ENCODE measurements at places on chromosomes 12 and 14.

DNA sequence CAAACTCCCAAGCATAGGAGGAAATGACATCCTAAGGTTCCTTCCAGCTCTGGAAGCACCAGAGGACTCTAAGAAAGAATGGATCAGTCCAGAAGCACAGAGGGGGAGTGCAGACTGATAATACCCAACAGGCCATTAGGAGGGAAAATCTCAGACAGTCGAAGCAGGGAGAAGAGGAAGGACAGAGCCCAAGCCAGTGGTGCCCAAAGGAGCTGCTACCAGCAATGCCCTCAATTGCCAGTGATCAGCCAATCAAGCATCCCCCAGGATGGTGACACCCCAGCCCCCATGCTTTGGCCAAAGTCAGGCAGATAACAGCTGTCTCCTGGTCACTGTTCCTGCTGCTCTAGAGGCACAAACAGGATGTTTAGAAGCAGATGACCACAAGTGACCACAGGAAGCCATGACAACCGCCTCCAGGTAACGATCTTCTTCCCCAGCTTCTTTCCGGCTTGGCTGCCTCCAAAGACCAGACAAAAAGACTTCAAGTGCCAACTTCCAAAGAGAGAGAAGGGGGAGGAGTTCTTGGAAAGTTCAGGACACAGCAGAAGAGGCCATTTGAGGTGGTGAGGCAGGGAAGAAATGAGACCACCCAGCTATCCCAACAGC, 16.2 kb downstream of the PXN start:
- DNase-seq, result no peak

- DNase-seq, result no peak
Observed at GRCh38 chr14:66859063-66859671, 330.1 kb upstream of the GARIN2 start.

DNA sequence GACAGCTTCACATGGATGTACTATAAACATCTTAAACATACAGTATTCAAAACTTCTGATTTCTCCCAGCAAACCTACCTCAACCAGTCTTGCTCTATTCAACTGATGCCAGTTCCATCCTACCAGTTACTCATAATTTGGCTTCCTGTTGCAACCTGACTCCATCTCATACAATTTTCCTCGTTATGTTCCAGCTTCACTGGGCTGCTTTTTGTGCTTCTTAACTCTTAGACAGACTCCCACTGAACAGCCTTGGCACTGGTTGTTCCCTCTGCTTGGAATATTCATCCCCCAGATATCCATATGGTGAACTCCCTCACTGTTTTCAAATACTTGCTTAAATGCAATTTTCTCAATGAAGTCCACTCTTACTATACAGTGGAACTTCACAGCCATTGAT, 249.2 kb downstream of the AEBP2 start:
- no peak for DNase-seq

DNA sequence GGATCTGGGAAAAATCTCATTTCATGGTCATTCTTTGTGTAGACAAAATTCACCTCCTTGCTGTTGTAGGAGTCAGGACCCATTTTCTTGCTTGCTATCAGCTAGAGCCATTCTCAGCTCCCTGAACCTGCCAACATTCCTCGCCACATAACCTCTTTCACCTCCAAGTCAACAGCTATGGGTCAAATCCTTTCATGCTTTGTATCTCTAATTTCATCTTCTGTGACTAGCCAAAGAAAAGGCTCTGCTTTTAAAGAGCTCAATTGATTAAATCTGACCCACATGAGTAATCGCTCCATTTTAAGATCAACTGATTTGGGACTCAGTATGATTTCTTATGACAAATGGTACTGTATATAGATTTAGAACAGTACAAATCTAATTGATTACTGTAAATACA, 89.2 kb upstream of the FOXG1 start:
- no peak for DNase-seq

- DNase-seq, result peak; percentile 54
Observed at GRCh38 chr12:51082561-51083125, 753 bp downstream of the CSRNP2 start.

All from hepatic stellate cell (primary cell).